ENCODE measurements at places on chromosomes 7 and 10.
A peak's percentile ranks its signal among the peaks of the same experiment; 100 is the strongest.

DNA sequence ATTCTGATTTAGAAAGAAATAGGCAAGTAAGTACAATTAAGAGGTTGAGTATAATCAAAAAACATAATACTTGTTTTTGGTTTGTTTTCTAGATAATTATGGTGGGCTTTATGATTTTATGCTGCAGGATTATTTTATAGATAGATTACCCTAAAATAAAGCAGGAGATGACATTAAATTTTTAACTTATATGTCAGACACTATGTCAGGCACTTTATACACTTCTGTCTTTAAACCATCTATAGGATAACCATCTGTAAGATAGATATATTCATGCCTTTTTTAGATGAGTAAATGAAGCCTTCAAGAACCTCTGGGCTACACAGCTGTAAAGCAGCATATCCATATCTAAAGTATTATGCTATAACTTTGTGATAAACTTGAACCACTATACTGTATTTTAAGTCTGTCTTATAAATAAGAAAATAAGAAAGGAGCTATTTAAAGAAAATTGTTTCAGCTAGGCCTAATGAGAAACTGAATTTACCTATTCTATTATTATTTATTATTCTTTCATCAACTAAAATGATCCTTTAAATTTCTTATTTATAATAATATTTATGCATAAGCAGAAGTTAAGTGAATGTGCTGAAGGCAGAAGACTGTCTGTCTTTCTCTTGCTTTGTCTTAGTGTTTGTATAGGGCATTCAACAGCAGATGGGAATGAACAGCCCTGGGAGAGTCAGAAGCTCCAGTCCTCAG is 94.0 kb downstream of the CPED1 start:
- no peak for DNase-seq

- no peak for DNase-seq
These were observed 18.0 kb downstream of the MACC1 start for GRCh38 chr7:20199015-20199737.

DNA sequence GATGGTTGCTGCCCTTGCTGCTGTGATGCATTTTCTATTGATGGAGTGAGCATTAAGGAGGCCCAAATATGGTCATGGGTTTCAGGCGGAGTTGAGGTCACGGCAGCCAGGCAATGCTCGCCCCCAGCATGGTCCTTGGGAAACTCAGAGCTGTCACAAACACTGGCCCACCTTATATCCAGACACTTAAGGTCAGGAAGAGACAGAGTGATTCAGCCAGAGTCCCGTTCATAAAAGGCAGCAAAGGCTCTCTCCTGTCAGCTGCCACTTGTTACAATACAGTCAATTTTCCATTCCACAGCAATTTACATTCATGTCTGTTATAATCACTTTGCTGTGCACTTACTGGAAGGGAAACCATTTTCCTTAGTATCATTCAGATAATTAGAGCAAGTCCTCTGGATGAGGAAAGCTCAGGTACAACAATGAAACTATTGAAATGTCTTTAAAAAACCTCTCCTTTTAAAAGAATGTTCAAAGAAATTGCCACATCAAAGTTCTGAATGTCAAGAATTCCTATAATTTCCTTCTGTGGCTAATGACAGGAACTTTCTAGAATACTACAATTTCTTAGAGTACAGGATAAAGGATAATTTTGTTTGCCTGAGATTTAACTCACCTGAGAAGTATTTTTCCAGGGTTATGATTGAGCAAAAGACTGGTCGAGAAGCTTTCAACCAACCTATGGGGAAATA is 14.8 kb upstream of the ANKRD1 start:
- DNase-seq, result no peak

DNA sequence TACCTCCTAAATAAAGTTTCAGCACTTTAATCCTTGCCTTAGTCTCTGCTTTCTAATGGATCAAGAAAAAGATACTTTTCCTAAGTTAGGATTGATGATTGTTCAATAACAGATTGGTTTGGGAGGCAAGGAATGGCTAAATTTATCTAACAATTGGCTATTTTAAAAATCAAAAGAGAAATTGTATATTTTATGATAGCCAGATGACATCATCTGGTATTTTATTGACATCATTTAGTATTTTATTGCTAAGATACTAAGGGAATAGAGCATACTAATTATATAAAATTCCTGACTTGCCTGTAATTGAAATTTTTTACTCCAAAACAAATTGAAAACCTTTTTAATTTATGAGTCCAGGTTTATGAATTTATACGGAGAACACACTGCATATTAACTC is 19.3 kb upstream of the FAM13C start:
- DNase-seq, result no peak

DNA sequence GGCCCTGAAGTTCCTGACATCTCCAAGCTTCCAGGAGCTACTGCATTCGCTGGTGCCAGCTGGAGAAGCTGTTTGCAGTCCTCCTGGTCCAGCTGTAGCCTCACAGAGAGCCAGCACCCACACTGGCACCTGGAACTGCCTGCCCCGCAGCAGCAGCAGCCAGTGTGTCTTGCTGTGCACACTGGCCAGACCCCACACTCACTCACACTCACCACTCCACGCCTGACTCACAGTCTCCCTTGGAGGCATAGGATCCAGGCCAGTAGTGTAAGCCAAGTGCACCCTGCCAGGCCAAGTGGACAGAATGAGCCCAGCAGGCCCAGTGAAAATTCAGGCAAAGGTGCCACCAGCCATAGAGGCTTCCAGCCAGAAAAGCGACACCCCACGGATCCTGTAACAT is 566.3 kb downstream of the GRM8 start:
- DNase-seq, result no peak

- DNase-seq, result no peak
These were observed 133.6 kb downstream of the TMEM26 start for GRCh38 chr10:61319386-61320256.

DNA sequence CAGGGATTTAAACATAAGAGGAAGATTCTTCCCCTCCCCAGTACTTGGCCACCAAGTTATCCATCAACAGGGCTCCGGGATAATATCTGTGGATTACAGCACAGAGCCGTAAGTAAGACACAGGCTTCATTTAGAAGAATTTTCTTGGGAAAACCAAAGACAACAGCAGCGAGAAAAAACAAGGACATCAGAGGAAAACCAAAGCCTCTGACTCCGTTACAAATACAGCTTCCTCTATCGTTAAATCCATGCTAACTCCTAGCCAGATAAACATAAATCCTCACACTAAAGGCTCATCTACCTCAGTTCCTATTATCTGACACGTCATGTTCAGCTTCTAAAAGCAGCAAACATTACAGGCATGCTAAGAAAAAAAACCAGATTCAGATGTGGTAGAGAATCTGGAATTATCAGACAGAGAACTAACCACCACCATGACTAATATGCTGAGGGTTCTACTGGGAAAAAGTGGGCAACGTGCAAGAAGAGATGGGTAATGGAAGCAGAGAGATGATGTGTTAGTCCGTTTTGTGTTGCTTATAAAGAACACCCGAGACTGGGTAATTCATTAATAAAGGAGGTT is 48.4 kb downstream of the BRI3 start:
- no peak for DNase-seq

GRCh38 chr10:128843972-128844371 is 623.1 kb upstream of the MGMT start:
- no peak for DNase-seq

- no peak for DNase-seq
These were observed 282.0 kb downstream of the ADK start for GRCh38 chr10:74432841-74433594.

GRCh38 chr10:102408728-102409603 is 9.6 kb downstream of the PSD start:
- peak; percentile 71 for DNase-seq

- no peak for DNase-seq
These were observed 145.1 kb upstream of the PCBD1 start for GRCh38 chr10:71033396-71033980.

Measured in CD4-positive, alpha-beta T cell treated with Interleukin-6 at 100 ng/mL for 8 hours (primary cell).